ENCODE measurements at places on chromosomes 11 and 22.
A peak's percentile ranks its signal among the peaks of the same experiment; 100 is the strongest.

- DNase-seq = peak; percentile 47
These were observed 2.4 kb downstream of the PGR start for GRCh38 chr11:101127197-101127698.

- no peak for DNase-seq
These were observed 1.9 kb downstream of the RGL4 start for GRCh38 chr22:23692598-23693291.

DNA sequence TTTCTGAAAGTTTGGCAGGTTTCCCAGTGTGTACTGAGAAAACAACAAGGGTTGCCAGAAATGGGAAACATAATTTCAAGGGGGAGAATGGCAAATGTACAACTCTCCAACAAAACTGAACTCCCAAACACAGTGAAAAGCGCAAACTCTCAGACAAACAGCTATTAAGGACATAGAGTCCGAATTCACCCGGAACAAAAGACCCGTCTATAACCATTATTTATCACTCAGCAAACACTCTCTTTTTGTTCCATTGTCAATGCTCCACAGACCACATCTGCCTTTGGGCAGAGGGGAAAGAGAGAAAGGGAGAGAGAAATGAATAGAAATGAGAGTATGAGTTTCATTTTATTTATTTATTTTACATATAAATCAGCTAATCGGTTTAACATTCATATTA, 21.7 kb downstream of the KIRREL3 start:
- DNase-seq = no peak

DNA sequence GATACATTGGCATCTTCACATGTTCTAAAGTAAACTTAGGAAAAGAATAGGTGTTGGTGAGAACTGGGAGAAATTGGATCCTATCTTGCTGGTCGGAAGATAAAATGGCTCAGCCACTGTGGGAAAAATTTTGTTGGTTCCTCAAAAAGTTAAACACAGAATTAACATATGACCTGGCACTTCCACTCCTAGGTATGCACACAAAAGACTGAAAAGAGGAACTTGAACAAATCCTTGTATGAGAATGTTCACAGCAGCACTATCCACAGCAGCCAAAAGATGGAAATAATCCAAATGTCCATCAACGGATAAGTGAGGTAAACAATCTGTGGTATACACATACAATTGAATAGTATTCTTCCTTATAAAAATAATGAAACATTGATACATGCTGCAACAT, 4.8 kb upstream of the TPH1 start:
- DNase-seq = no peak

- no peak for DNase-seq
These were observed 264.0 kb downstream of the ETS1 start for GRCh38 chr11:128323381-128323780.

GRCh38 chr11:96130061-96130620, 206.2 kb upstream of the MTMR2 start:
- no peak for DNase-seq

DNA sequence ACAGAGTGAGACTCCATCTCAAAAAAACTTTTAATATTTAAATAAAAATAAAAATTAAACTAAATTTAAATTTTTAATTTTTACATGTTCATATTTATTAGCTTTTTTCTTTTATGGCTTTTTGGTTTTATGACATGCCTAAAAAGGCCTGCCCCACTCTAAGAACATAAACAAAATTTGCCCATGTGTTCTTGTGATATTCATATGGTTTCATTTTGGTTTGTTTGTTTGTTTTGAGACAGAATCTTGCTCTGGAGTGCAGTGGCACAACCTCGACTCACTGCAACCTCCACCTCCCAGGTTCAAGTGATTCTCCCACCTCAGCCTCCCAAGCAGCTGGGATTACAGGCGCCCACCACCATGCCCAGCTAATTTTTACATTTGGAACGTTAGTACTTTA, 27.7 kb downstream of the SUSD2 start:
- no peak for DNase-seq

DNA sequence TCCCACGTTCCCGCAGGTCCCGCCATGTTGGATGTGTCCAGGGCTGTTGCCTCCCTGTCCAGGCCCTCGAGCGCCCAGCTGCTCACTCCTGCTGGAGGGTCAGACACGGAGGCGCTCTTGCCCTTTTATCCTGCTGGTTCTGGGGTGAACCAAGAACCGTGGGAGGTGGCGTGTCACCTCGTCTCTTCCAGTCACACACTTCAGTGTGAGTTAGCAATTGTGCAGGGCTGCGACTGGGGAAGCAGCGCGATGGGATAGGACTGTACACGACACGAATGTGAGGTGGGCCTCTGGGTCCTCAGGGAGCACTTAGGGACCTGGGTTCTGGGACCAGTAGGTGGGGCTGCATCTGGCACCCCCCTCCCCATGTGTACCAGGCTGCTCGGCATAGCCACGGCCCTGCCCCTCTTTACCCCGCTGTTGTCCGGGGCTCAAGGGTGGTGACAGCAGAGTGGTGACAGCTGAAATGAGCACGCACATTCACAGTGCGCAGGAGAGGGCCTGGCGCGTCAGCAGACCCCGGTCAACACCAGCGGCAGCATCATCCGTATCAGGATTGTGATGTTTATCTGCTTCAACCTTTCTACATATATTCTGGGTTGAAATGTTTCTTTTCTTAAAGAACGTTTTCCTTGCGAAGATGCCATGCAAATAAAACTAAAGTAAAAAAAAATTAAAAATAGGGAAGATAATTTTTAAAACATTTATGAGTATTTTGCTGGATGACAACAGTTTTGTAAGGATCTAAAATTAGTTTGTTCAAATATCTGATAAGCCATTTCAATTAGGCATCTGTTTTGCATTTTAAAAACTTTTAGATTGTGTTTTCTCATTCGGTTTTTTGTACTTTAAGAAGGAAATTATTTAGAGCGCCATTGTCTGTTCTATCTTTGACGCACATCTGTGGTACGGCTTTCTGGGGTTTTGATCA, 210.7 kb downstream of the TBC1D22A start:
- DNase-seq = no peak

DNA sequence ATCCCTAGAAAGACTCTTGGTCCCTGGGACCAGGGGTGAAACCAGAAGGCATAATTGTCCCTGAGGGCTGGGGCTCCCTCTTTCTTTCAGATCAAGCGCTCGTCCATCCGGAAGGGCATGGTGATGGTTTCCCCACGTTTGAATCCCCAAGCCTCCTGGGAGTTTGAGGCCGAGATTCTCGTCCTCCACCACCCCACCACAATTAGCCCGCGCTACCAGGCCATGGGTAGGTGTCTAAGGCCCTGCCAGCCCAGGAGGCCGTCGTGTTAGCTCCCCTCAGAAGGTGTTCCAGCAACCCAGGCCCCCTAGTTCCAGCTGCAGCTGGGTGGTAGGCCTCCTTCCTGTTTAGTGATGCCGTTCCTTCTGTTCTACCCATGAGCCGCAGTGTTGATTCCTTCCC, 21.4 kb downstream of the GTPBP1 start:
- no peak for DNase-seq

GRCh38 chr11:34647532-34647931, 26.6 kb downstream of the EHF start:
- no peak for DNase-seq

- no peak for DNase-seq
These were observed 57.3 kb upstream of the ALKBH3 start for GRCh38 chr11:43823316-43823715.

DNA sequence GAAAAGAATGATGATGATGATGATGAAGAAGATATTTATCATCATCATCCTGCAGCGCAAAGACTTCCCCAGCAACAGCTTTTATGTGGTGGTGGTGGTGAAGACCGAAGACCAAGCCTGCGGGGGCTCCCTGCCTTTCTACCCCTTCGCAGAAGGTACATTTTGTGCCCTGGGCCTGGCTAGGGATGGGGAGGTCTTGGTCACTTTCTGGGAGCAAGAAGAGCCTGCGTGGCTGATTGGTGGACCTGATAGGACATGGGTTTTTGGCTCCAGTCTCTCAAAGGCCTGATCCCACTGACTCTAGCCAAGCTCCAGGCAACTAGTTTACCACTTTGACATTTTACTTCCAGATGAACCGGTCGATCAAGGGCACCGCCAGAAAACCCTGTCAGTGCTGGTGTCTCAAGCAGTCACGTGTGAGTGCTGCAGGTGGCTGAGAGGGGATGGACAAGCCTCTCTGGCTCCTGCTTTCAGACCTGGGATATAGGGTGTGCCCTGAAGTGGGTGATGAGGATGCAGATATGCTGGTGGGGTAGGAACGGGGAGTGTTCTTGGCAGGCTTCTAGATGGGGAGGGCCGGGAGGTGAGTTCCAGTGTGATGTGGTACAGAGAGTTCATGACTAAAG, 5.3 kb downstream of the SIDT2 start:
- DNase-seq = no peak

- DNase-seq = no peak
These were observed 10.5 kb upstream of the RPS19BP1 start for GRCh38 chr22:39543095-39543494.

GRCh38 chr11:118370774-118371173, 11.4 kb downstream of the UBE4A start:
- DNase-seq = no peak

DNA sequence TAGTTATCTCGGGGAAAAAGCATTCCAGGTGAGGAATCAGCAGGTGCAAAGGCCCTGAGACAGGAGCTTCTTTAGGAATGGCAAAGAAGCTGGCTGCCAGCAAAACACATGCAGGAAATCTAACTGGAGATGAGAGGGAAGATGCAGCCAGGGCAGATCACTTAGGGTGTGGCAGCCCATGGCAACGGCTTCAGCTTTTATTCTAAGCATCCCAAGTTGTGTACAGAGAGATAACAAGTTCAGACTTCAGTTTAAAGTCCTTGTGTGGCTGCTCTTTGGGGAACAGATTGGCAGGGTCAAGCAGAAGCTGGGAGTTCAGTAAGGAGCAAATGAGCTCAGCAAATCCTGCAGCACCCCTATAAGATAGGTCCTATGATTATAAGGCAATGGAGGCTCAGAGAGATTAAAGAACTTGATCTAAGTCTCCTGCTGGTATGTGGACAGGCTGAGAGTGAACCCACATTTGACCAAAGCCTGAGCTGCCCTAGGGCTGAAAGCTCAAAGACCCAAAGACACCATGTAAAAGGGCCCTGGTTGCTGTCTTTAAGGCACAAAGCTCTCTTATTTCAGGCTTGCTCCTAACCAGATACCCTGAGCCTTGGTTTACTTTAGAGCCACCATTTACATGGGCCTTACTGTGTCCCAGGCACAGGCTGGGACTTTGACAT, 466.8 kb downstream of the SOX6 start:
- no peak for DNase-seq

- no peak for DNase-seq
These were observed 6.4 kb upstream of the GAL3ST1 start for GRCh38 chr22:30580896-30581295.

DNA sequence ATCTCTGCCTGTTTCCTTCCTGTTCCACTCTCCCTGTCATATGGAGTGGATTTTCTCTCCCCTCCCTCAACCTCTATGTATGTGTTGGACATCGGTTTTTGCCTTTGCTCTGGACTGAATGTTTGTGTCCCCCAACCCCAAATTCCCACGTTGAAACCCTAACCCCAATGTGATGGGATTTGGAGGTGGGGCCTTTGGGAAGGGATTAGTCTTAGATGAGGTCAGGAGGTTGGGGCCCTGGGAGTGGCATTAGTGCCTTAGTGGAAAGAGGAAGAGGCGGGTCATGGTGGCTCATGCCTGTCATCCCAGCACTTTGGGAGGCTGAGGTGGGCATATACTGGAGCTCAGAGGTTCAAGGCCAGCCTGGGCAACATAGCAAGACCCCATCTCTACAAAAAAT, 11.6 kb downstream of the TP53AIP1 start:
- DNase-seq = no peak

DNA sequence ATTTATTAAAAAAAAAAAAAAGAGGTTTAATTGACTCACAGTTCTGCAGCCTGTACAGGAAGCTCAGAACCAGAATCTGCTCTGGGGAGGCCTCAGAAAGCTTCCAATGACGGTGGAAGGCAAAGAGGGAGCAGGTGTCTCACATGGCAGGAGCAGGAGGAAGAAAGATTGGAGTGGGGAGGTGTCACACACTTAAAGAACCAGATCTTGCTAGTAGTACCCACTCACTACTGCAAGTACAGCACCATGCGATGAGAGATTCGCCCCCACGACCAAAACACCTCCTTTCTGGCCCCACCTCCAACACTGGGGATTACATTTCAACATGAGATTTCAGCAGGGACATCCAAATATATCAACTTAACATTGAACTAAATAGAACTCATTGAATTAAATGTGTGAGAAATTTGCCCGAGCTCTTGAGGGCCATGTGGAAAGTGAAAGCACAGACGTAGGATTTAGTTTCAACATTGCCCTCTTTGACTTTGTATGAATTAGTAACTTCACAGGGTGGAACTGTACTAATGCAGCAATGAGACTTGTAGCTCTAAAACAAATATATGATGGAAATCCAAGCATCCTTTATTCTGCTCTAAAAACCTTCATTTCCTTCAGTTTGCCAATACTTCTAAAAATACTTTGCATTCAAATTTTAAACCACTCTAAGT, 628.2 kb downstream of the FAM181B start:
- no peak for DNase-seq

- no peak for DNase-seq
These were observed 111.6 kb downstream of the SIK3 start for GRCh38 chr11:116986521-116987105.

- DNase-seq = peak; percentile 54
These were observed at the start of gene ALX4 for GRCh38 chr11:44309478-44310205. Gene ALX4, minus strand, starts transcription at chr11:44310139. Its CDS starts 77 bp downstream, at chr11:44310062.

DNA sequence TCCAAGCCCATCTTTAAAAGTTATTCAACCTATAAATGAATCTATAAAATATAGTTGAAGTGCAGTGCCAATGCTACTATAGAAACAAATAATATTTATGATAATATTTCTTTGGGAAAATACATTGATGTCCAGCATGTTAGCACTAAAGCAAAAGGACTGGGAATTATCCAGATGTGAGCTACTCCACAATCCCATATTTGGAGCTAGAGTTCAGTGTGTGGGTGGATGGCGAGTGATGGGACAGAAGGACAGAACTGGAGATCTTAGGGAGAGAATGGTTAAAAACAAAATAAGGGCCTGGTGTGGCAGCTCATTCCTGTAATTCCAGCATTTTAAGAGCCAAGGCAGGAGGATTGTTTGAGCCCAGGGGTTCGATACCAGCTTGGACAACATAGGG, 216.8 kb downstream of the TMEM135 start:
- peak; percentile 11 for DNase-seq

DNA sequence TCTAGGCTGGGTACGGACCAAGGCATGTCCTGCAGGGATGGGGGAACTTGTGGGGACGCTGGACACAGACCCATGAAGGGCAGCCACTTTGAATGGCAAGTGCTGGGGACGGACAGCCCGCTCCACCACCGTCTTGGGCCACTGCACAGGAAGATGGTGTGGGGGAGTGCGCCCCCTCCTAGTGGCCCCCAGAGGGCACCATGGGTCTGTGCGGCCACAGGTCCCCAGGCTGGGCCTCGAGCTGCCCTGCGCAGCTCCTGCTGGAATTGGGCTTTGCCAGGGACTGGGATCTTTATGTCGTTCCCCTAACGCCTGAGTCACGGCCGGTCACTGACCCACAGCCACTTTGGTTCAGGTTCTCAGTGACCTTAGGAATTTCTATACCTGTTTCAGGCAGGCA, 44.4 kb downstream of the NAT10 start:
- DNase-seq = no peak
